ENCODE measurements at places on chromosomes 2 and 18. TPM values are rescaled to one million over a fixed set of nuclear protein-coding genes. Genes with fewer than 3 reads are reported as not detected.

DNA sequence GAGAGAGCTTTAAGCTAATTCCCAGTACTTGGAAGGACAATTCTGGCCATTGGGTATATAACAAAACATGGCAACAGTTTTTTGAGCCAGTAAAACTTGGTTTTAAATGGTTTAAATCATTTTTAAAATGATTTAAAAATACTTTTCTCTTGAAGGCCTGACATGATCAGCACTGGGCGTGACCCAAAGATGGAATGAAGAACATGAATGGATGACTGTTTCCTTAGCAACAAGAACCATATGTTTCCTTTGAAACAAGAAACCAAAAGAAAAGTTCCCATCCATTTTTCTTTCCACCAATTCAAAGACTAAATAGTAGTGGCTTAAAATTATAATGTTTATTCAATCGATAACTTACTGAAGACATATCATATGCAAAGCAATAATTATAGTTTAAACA is 348.3 kb upstream of the FIGN start:
- no peak for ATAC-seq

Gene FABP1
- not detected for total RNA-seq

- ATAC-seq: no peak
These were observed 43.8 kb downstream of the OSBPL6 start for GRCh38 chr2:178238154-178238521.

Gene TMEM127
- 73.8 TPM for total RNA-seq

- ATAC-seq: no peak
These were observed 394.4 kb downstream of the SPAG16 start for GRCh38 chr2:213678437-213679218.

GRCh38 chr18:31791817-31792579 is 31.3 kb upstream of the SLC25A52 start:
- no peak for ATAC-seq

DNA sequence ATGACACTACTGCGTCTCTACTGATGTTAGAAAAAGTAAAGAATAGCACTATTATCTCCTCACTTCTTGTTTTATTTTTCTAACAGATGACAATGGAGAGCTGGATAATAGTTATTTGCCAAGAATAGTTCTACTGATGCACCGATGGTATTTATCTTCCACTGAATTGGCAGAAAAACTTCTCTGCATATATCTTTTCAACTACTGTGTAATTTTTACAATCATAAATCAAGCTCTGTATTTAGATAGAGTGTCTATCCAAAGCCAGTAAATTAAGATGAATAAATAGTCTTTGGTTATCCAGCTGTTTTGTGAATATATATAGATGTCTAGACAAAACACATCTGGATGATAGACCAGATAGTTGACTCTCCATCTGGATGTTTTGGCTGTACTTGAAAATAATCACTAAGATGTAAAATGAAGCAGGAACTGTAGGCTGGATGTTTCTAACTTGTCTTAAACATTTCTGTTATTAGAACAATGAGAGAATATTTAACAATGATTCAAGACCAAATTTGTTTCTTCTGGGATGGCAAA is 40.1 kb downstream of the RASGRP3 start:
- no peak for ATAC-seq

GRCh38 chr18:38369772-38370690 is 804.4 kb upstream of the CELF4 start:
- ATAC-seq: no peak

DNA sequence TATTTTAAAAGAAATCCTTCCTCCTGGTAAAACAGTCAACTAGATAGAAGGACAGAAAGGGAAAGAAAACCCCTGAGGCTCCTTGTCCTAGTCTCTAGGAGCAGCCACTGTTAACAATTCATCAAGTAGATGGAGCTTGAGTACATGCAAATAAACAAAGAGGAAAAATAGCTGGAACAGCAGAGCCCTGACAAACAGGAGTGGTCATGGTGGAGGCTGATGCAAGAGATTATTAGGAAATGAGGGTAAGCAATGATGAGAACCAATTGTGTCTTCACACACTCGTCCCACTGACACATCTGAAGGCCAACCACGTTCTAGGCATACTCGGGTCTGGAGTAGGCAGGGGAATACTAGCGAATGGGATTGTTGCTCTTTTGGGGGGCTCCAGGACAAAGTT is 9.2 kb downstream of the DLGAP1 start:
- no peak for ATAC-seq

- ATAC-seq: no peak
These were observed 102.9 kb downstream of the CCDC141 start for GRCh38 chr2:178947006-178947405.

Gene AFF3
- total RNA-seq: 29.9 TPM

Gene KCNJ3
- total RNA-seq: 1.2 TPM
